ENCODE measurements at places on chromosomes 7 and 10.

GRCh38 chr7:1995426-1995825, 237.3 kb downstream of the MAD1L1 start:
- DNase-seq, result no peak

GRCh38 chr7:141397236-141398163, 153.7 kb upstream of the AGK start:
- no peak for DNase-seq

GRCh38 chr10:101974091-101974971, 81.6 kb downstream of the ARMH3 start:
- no peak for DNase-seq

DNA sequence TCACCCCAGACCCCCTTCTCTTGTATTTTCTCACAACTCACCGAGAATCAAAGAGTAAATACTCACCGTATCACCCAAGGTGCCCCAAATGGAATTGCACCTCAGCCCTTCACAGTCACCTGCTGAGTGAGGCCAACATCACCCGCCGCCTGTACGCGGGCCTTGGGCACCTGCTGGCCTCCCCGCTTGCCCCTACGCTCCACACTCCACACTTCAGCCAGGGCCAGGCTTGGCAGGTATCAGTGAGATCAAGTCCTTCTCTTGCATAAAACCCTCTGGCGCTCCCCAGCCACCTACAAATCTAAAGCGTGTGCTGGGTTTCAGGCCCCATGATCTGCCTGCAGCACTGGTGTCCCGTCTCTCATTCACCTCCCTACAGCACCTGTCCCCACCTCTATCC, 300.6 kb downstream of the GFRA1 start:
- no peak for DNase-seq

GRCh38 chr7:28608731-28609130, 196.4 kb downstream of the CREB5 start:
- DNase-seq, result no peak

- DNase-seq, result no peak
These were observed 98.3 kb upstream of the AGK start for GRCh38 chr7:141452911-141453310.

Measured in esophagus squamous epithelium (tissue), 5 donors.